NCI-H446 treated with DMSO at 0.1 percent for 48 hours (cell line): ENCODE measurements at places on chromosomes 4 and X.

GRCh38 chrX:70554523-70554922 lies 109.9 kb downstream of the DLG3 start:
- DNase-seq, result no peak

DNA sequence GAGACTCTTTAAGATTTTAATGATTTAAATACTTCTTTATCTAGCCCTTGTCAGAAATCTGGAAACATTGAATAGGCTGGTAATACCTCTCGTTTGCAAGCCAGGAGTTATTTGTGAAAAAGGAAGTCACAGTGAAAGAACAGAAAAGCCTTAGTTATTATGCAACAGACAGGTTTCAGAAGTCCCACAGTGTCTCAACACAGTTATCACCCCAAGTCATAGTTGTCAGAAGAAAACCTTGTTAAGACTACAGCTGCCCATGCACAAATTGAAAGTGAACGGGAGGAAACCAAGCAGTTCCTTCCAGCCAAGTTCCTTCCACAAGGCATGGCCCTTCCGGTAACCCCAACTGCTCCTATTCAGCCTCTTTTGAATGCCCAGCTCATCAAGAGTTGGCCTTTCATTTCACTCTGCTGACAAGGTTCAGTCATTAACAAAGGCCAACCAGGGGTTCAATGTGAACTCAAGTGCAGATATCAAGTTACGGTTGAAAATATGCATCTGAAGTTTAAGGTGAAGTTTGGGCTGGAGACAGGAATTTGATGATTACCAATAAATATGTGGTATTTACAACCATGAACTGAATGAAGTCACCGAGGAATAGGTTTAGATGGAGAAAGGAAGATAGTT lies 15.6 kb downstream of the ALPK1 start:
- DNase-seq, result no peak

GRCh38 chr4:29467044-29467717 lies 1253.0 kb upstream of the PCDH7 start:
- DNase-seq, result no peak

GRCh38 chrX:134010690-134011089 lies 25.3 kb upstream of the GPC3 start:
- no peak for DNase-seq

GRCh38 chr4:1356181-1356998 lies 9.4 kb downstream of the UVSSA start:
- no peak for DNase-seq

- DNase-seq, result no peak
Measured at GRCh38 chr4:3276986-3277385, 15.8 kb upstream of the RGS12 start.

DNA sequence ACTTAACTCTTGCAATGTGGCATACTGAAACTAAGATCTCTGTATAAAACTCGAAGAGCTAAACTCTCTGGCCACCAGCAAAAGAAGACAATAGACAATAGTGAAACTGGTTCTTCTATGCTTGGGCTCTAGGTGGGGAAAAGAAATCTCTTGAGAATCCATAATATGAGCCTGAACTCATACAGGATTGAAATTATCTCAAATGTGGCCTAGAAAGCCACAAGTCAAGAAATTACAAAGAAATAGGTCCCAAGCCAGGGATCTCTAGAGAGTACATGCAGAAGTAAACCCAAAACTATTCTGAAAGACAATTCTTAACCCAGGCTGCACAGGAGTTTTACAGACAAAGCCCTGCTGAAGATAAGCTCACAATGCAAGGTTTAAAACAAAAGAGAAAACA lies 127.4 kb downstream of the ANAPC10 start:
- no peak for DNase-seq

GRCh38 chr4:138110815-138111214 lies 131.3 kb downstream of the SLC7A11 start:
- no peak for DNase-seq

- DNase-seq, result no peak
Measured at GRCh38 chr4:6335040-6335590, 65.5 kb downstream of the WFS1 start.
